Substantia nigra (tissue), 51 donors: ENCODE measurements at places on chromosomes 11 and 22.

GRCh38 chr11:75734491-75735180 is 17.0 kb downstream of the MOGAT2 start:
- DNase-seq = no peak

- DNase-seq = no peak
Observed at GRCh38 chr11:68302670-68303069, 9.7 kb upstream of the LRP5 start.

DNA sequence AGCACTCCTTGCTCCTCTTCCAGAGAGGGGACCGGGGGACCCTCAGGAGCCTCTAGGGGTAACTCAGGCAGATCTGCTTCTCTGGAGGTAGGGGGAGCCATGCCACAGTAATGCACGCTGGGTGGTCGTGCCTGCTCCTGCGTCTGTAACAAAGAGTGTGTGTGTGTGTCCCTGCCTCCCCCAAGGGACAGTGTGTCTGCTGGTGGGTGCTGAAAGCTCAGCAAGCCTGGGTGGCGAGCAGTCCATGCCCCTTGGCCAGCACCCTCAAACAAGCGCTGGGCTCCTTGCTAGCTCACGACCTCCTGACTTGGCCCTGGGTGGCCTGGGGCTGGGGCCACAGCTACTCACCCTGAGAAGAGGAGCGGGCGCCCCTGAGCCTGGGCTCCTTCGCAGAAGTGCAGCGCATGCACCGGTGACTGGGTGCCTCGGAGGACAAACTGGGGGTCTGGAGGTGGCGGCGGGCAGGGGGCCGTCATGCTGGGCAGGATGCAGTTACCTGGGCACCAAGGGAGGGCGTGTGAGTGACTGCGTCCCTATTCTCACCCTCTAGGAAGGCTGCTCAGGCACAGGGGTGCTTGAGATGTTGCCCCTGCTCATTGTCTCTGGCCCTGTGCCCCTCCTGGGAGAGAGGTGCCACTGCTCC is 33.7 kb downstream of the GNB1L start:
- no peak for DNase-seq

DNA sequence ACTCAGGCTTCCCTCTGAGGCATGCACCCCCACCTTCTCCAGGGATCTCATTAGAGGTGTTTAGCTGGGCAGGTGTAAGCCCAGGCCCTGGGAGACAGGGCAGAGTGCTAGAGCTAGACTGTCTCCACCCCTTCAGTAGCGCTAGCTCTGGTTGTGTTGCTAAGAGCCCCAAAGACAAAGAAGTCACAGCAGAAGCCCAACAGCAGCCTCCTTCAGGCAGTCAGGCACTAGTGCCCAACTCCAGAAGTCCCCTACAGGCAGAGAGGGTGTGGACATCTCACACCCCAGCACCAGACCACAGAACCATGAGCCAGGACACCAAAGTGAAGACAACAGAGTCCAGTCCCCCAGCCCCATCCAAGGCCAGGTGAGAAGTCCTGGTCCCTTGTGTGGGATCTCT is at the start of gene CNGA4:
Gene CNGA4 (plus strand): TSS at position 188 of the 400 bp plus-strand sequence. CDS start 118 bp downstream, at position 306.
- DNase-seq = no peak

DNA sequence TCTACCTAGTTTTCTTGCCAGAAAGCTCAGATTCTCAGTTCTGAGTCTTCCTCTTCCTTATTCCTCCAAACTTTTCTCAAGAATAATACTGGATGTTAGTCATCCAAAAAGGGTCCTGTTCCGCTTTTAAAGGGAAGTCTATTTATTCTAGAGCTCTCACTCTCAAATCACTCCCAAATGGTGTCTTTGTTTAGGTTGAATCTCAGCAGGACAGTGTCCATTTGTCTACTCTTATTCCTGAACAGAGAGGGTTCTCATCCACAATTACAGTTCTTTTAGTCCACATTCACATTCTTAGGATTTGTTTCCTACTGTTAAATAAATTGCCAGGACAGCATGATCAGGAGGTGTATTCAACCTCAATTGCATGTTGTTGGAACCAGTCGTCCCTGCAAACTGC is 61.3 kb downstream of the MUC15 start:
- no peak for DNase-seq

GRCh38 chr22:45959719-45960476 is 17.1 kb downstream of the WNT7B start:
- DNase-seq = no peak

- no peak for DNase-seq
Observed at GRCh38 chr22:25134451-25134850, 65.2 kb upstream of the CRYBB3 start.

GRCh38 chr11:25734591-25735211 is 597.2 kb upstream of the ANO3 start:
- no peak for DNase-seq

DNA sequence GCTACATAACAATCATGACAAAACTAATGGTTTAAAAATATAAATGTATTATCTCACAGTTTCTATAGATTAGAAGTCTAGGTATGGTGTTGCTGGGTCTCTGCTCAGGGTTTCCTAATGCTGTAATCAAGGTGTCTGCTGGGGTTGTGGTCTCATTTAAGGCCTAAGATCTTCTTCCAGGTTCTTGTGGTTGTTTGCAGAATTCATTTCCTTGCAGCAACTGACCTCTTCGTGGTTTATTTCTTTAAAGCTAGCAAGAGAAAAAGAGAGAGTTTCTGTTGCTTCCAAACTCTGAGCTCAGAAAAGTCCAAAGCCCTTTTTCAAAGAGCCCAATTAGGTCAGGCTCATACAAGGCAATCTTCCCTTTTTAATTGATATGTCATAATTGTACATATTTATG is 452.7 kb upstream of the CCDC179 start:
- DNase-seq = no peak

DNA sequence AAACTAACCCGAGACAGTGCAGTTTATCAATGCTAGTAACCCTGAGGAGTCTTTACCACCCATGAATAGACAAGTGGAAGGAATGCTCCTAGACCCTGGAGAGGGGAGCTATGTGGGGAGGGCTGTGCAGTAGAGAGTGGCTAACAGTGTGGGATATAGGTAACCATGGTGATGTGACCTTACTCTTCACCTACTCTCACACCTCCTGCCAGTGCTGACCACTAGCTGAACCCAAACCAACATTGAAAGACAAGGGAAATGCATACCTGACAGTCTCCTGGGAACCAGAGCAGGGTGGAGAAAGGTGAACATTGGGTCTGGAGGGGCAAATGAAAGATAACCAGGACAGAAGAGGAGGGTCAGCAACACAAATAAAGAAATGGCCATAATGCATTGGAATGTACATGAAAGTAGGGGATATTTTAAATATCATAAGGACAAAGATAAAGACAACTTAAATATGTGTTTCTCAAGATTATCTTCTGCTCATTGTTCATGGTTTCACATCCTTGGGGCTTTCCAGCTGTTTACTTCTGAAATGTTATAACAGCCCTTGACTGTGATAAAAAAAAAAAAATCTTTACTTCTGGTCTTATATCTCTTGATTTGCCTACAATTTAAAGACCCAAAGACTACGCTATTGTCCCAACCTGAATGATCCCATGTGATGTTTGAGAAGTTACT is 983.3 kb upstream of the TENM4 start:
- no peak for DNase-seq

GRCh38 chr11:130103296-130103814 is 33.7 kb downstream of the APLP2 start:
- no peak for DNase-seq

DNA sequence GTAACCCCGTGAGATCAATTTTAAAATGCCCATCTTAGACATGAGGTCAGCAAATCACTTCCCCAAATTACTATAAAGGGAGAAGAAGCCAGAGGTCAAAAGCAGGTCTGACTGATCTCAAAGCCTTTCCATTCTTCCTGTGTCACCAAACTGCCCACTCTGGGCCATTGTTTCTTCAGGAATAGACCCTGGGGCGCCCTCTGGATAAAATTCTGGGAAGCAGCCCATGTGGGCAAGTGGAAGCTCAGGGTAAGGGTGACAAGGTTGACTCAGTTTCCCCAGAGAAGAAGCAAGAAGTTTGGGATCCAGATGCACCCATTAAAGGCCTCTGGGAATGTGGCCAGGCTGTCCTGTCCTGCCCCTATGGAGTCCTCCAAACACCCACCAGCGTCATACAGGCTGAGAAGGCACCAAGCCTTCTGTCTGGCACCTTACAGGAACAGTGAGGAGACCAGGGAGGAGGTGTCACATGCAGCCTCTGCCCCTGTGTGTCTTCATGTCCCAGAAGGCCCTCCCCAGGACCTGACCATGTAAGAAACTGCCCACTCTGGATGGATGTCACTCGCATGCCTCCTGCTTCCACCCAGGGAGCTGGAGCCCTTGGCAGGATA is 50.1 kb downstream of the CHST1 start:
- no peak for DNase-seq

- DNase-seq = no peak
Observed at GRCh38 chr11:132803436-132803835, 728.9 kb downstream of the OPCML start.

GRCh38 chr11:28815110-28815509 is 706.9 kb downstream of the METTL15 start:
- no peak for DNase-seq

GRCh38 chr11:131474947-131475346 is 104.5 kb downstream of the NTM start:
- no peak for DNase-seq

DNA sequence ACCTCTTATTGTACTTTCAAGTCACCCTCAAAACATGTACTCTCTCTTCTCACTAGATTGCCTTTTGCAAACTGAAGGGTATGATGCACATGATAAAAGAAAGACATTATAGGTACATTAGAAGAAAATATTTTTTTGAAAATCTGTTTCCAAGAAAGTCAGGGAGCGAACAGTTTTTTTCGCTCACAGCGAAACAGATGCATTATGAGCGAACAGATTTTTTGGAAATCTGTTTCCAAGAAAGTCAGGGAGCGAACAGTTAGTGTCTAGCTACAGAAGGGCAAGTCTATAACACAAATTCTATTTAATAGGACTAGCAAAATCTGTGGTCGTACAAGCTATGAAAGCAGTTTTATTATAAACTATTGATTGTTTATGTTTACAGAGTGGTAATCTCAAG is 296.2 kb upstream of the ANO3 start:
- DNase-seq = no peak

DNA sequence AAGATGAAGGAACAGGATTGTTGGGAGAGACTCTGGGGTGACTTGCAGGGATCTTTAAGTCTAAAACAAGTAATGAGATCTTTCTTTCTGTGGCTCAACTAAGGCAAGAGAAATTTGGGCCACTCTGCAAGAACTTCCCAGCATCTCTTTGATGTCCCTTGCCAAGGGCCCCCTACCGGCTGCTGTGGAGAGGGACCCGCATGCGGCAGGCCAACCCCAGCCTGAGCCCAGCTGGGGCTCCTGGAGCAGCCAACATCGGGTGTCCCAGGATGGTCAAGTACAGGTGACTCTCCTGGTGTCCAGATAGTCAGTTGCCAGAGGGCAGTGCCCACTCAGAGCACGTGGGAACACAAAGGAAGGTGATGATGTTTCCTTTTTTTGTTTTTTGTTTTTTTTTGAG is 363.2 kb downstream of the TBC1D22A start:
- DNase-seq = no peak

DNA sequence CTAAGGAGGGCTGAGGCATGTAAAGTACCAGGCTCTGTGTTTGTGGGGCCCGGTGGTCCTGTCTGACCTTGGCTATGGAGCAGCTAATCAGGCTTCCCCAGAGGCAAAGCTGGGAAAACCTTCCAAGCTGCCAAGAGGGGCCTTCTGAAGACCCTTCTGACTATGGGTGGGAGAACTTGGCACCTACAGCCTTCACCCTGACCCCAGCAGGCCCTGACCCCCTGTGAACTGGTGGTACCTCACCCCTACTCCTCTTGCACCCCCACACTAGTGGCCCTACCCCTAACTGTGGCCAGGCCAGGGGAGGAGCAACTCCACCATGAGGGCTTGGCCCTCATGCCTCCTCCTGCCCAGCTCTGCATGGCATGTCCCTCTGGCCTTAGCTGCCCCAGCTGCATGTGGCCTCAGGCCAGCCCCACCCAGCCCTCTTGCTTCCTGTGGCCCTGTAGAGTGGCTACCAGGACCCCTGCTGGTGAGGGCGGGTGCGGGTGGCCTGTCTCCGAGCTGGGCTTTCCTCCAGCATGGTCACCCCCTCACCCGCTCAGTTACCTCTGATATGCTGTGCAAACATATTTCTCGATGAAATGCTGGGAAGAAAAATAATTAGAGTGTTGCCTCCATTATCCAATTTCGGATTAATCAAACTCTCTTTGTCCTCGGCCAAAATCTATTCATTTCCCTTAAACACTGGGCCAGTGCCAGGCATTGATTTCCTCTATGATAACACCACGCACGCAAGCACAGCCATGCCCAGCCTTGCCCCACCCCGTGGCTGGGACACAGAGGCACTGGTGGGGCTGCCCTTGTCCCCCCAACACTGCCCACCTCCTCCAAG is 7.5 kb downstream of the GNAZ start:
- DNase-seq = no peak

GRCh38 chr11:11108026-11108425 is 245.0 kb downstream of the CSNK2A3 start:
- DNase-seq = no peak

DNA sequence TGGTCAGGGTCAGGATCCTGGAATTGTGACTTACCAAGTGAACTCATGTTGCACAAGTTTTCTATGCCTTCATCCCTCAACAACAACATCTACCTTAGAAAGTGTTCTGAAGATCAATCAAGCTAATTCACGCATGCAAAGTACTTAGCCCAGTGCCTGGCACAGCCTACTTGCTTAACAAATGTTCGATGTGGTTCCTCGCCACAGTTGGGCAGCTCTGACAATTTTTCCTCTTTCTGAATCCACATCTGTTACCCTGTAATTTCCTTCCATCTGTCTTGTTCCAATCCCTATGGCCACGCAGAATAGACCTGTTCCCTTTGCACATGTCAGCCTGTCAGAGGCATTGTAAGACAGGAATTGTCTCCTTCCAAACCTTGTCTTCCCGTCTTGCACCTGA is 1415.2 kb downstream of the TBC1D22A start:
- DNase-seq = no peak

DNA sequence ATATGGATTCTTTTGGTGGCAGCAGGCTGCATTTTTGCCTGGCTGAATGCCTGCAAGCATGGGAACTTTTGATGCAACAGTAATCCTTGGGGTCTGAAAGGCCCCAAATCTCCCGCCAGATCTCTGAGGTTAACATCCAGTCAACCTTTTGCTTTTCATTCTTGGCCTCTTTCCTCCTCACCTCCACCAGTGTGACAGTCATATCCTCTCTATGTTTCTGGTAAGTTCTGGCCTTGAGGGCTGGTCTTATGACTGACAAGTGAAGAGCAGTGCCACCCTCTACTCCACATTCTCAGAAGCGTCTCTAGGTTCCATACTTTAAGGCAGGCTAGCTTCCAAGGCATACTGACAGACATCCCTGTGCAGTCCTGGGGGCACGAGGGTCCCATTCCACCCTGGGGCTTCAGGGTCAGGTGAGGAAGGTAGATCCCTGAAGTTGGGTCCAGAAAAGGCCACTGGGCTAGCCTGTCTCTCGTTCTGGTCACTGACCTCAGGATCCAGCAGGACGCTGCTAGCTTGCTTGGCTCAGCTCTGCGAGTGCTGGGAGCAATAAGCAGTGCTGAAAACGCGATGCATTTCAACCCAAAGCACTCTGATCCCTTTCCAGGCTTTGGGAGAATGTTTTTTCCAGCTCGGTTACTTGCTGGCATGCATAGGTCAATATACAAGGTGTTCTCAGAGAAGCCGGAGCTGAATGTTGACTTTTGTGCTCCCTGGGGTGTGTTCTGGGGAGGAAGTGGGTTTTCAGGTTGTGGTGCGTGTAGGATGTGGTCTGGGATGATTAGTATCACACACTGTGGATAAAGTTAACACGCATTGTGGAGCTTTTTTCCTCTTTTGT is 75.2 kb downstream of the PTPRJ start:
- DNase-seq = no peak

GRCh38 chr11:36347384-36347906 is 51.4 kb downstream of the PRR5L start:
- no peak for DNase-seq

GRCh38 chr22:22322792-22323191 is 78.2 kb downstream of the VPREB1 start:
- DNase-seq = no peak

GRCh38 chr11:113874581-113875233 is 665 bp downstream of the USP28 start:
- no peak for DNase-seq
